ENCODE measurements at places on chromosomes 12 and 14.

DNA sequence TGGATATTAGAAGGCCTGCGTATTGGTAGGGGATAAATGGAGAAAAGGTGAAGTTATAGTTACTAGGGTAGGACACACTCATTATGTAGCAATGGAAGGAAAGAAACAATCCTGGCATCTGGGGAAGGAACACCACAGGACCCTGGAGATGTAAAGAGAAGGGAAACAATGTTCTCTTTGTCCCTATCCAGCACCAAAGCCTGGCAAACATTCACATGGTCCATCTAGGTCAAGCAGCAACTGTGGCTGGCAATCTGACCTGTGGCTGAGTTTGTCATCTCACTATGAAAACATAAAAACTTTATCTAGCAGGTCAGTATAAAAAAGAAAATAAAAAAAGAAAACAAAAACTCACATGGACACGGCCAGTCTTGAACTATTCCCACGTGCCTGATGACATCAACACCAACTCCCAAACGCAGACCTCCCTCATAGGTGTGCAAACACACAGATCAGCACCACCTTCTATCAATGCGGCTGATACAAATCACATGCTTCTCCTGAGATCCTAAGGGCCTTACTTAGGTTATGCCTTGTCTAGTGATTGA is 2.6 kb downstream of the POMT2 start:
- no peak for DNase-seq

DNA sequence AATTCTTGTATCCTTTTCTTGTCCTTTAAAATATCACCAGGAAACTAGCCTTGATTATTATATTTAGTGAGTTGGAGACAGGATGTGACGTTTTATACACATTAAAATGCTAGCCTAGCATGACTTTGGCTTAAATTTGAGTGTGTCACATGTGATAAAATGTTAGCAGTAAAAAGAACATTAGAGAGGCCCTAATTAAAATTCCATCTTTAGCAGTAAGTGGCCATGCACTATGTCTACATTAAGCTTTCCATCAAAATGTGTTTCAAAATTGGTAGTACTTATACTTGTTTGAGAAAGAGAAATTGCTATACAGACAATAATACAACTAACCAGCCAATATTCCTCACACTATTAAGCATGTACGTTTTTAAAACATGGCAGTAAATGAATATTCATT is 29.9 kb upstream of the MGAT4C start:
- DNase-seq: no peak

DNA sequence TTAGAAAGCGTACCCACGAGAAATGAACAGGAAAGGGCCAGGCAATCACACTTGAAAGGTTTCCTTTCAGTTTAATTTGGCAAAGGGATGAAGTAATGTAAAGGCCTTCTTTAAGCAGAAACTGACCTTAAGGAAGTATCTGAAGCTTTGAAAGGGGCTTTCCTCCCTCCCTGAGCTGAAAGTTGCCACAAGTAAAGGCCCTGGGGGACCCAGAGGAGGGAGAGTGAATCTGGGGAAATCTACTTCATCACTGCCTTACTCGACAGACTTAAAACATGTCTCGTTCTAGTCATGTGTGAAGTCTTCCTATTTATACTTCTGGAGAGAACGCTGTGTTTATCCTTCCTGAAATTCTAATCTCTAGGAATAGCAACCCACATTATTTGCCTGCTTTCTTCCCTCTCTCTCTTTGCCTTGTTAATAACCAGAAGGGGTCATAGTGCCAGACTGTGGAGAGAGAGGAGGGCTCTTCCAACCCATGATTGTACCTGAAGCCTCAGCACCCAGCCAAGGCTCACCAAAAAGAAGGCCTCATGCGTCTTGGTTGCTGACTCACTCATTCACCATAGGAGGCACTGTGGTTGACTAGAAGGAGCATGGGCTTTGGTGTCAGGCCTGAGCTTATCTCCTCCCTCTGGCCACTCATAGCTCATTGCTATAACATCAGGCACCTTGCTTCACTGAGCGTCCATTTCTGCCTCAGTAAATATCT is 10.2 kb upstream of the GPX2 start:
- DNase-seq: no peak

DNA sequence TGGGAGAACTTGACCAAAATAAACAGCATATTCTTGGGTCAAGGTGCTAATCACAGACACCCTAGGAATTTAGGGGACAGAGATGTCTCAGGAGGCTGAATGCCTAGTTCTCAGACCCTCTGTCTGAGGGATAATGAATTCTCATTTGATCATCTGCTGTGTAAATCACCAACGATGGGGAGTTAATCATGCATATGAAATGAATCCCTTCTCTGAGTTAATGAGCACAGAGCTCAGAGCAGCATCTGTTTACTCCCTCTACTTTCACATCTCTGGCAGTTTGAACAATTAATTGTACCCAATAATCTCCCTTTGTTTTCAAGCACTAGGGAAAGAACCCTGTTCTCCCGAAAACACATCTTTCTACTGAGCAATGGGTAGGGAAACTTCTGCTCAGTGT is 129.4 kb upstream of the SRRM4 start:
- no peak for DNase-seq

- DNase-seq: peak; percentile 28
These were observed 96.0 kb downstream of the ATXN2 start for GRCh38 chr12:111503116-111503515.

- no peak for DNase-seq
These were observed 1.1 kb downstream of the PDE3A start for GRCh38 chr12:20369305-20370013.

- no peak for DNase-seq
These were observed 125.7 kb upstream of the CCDC196 start for GRCh38 chr14:66360366-66360926.

- DNase-seq: peak; percentile 21
These were observed 7.4 kb downstream of the CDKN1B start for GRCh38 chr12:12724421-12725085.

- no peak for DNase-seq
These were observed 1.7 kb downstream of the RARG start for GRCh38 chr12:53230108-53230845.

DNA sequence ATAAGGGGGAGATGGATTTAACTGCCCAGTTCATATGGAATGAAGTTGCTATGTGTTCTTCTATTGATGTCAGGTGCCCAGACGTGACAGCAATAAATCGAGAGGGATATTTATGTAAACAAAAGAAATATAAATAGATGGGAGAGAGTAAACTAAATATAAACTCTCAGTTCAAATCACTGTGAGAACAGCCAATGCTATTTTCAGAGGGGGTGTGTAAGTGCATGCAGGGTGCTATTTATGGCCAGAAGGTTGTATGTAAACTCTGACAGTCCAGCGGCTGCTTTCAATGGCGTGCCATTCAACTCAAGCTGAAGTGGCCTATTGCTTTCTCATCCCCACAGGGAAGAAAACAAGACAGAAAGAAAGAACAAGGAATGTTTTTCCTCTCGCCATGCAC is 127.2 kb downstream of the KCNA5 start:
- no peak for DNase-seq

DNA sequence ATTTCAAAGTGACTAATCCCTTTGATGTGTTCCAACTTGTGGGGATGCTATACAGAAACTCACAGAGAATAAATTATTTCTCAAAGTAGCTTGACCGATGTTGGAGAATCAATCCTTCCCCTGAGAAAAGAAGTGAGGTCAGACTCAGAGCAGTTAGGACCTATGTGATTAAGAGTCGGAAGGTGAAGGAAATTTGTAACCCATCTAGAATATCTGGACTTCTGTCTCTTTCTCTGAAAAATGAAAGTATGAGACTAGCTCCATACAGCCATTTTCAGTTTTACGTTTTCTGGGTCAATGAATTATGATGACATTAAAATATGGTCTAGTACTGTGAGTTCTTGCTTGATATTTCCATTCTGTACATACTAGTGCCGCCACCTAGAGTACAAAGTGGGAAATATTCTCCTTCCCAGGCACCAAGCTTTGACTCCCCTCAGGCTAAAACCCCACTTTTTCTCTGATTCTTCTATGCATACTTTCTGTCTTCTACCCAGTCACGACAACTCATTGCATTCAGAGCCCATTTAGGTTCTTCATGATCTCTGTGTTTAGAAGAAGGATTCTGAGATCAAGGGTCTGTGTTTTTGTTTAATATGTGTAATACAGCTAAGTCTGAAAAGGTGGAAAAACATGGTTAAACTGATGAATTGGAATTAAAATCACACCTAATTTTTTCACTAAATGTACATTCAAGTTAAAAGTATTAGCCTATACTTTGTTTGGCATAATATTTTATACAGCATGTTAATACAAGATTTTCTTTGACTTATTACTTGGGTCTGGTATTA is 6.9 kb upstream of the NTS start:
- DNase-seq: peak; percentile 57
